Placental pericyte (primary cell): ENCODE measurements at places on chromosomes 6 and 20. TPM values are rescaled to one million over a fixed set of nuclear protein-coding genes. Genes with fewer than 3 reads are reported as not detected.

Gene RSPH9
- 0.43 and 0.66 TPM in 2 replicates for total RNA-seq

Gene PLEKHG1
- 1.3 and 2.0 TPM in 2 replicates for total RNA-seq

Gene ZFP57
- not detected in 2 replicates for total RNA-seq

Gene EBF4
- 1.0 and 1.1 TPM in 2 replicates for total RNA-seq

Gene ATP6V1G2
- total RNA-seq: 0.43 and 1.5 TPM in 2 replicates

Gene HLA-F
- 3.1 and 14.7 TPM in 2 replicates for total RNA-seq

Gene C6orf132
- total RNA-seq: 0.88 and 2.3 TPM in 2 replicates

Gene PSMG4
- 13.1 and 21.0 TPM in 2 replicates for total RNA-seq

Gene DAAM2
- total RNA-seq: under 0.01 and 2.3 TPM in 2 replicates

Gene PI3
- total RNA-seq: 0.44 TPM in 1 of 2 replicates, not detected in the other
